H9 (cell line): ENCODE measurements at places on chromosomes 5 and 9. TPM values are rescaled to one million over a fixed set of nuclear protein-coding genes. Genes with fewer than 3 reads are reported as not detected.

DNA sequence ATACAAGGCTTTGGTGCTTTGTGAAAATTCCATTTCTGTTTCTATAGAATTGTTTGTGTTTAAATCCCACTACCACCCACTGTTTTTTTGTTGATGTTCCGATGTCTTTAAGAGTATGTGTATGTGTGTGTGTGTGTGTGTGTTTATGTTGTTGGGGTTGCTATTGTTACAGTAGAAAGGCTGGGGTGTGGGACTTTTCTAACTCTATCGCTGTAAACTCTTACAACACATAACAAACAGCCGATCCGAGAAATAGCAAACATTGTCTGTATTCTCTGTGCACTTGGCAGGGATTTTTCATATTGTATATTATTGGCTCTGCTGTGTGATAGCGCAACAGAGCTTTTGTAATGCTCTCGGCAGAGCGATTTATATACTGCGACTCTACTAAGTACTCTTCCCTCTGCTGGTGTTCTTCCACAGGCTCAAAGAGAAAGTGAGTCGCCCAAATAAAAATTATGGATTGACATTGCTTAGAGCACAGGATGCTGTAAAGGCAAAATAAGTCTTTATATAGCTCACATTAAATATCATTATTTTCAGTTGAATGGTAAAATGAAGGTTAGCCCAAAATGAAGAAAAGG lies 492.2 kb upstream of the ARRDC3 start:
- DNase-seq = no peak
- no peaks in the 10 kb centered on the region for H3K36me3 ChIP-seq
- H3K4me1 ChIP-seq = peaks cover 2% of the 10 kb centered on the region; the same call in 1 of the 2 replicates
- H3K27me3 ChIP-seq = no peaks in the 10 kb centered on the region
- no peak overlapping the region for H3K27ac ChIP-seq

DNA sequence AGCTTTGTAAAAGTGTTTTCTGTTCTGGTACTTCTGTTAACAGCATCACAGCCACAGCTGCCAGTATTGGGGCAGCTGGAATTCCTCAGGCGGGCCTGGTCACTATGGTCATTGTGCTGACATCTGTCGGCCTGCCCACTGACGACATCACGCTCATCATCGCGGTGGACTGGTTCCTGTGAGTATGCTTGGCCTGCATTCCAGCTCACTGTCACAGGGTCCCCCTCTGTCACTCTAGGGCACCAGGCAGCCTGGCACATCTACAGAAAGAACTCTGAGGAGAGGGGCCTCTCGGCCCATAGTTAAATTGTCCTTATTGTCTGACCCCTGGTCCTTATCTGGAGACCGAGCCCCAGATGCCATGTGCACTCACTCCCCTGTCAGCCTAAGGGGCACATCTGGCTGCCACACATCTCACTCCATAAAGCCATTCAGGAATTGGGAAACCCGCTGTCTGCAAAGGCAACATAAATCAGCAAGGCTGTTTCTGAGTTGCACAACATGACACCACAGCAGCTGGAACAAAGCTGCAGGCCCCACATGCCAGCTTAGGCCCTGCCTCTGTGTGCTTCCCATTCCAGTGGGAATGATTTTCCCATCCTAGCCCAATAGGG lies 77.5 kb downstream of the SLC1A3 start:
- no peaks in the 10 kb centered on the region for H3K27me3 ChIP-seq
- H3K27ac ChIP-seq = no peak overlapping the region
- peaks cover 12% of the 10 kb centered on the region; the same call in 1 of the 2 replicates for H3K36me3 ChIP-seq
- H3K4me1 ChIP-seq = no peaks in the 10 kb centered on the region
- no peak overlapping the region for H3K4me3 ChIP-seq

Gene RNF180
- 2.5 and 2.9 TPM in 2 replicates for total RNA-seq

Gene PCDHGA3
- 0.88 and 0.94 TPM in 2 replicates for total RNA-seq
